Thoracic aorta (tissue), 2 donors: ENCODE measurements at places on chromosomes 4 and X.

- no peak for DNase-seq
Measured at GRCh38 chrX:72060921-72061490, 70.7 kb downstream of the RTL5 start.

- peak; percentile 28 for DNase-seq
Measured at GRCh38 chrX:154043003-154043763, 23.5 kb upstream of the IRAK1 start.

GRCh38 chr4:121693886-121694285, 2.9 kb downstream of the ANXA5 start:
- DNase-seq = no peak

GRCh38 chr4:86522349-86522748, 71.8 kb upstream of the PTPN13 start:
- no peak for DNase-seq

- DNase-seq = no peak
Measured at GRCh38 chr4:177771645-177772044, 329.4 kb upstream of the AGA start.

GRCh38 chr4:76570141-76570973, 135.3 kb downstream of the SHROOM3 start:
- no peak for DNase-seq

- DNase-seq = no peak
Measured at GRCh38 chr4:136424052-136424451, 1108.2 kb downstream of the PCDH18 start.

GRCh38 chr4:3721627-3722026, 44.6 kb upstream of the ADRA2C start:
- peak; percentile 43 for DNase-seq

DNA sequence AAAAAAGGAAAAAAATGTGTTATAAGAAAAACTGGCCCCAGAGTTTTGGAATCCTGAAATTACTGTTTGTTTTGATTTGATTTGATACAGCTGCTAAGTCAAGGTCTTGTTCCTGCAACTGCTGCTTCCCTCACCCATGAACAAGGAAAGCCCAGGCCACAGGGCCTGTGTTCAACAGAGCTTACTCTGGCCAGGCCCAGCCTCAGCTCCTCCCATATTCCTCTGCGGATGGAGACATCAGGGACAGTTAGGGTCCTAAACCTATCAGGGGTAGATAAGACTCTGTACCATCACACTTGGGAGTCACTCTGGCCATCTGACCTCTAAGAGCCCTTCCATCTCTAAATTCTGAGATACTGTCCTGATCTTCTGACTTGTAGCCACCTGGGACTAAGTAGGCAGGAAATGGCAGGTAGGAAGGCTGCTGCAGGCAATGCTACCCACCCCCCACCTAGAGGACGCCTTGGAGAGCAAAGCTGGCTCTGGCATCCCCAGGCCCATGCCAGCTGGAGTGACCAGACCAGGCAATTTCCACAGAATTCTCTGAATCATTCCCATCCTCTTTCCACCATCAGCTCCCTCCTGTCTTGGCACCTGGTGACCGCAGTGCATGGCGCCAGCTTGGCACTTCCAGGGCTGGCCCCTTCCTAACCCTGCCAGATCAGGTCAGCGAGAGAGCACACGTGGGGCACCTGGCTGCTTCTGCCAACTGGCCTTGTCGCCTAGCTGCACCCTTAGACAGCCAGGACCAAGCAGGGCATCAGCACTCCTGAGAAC, 58.0 kb upstream of the TMEM33 start:
- DNase-seq = no peak
